ENCODE measurements at places on chromosomes 7 and 10. TPM values are rescaled to one million over a fixed set of nuclear protein-coding genes. Genes with fewer than 3 reads are reported as not detected.

The KLLN gene
- 0.14 TPM for polyA plus RNA-seq

The NUB1 gene
- polyA plus RNA-seq, result 46.6 TPM

The TRAPPC14 gene
- polyA plus RNA-seq, result 13.1 TPM

The TMEM196 gene
- polyA plus RNA-seq, result not detected

The LBX1 gene
- 7.9 TPM for polyA plus RNA-seq

The ATRNL1 gene
- 1.4 TPM for polyA plus RNA-seq

The SPDYE6 gene
- polyA plus RNA-seq, result 0.08 TPM

The OR6V1 gene
- polyA plus RNA-seq, result not detected

The VPS37D gene
- 0.72 TPM for polyA plus RNA-seq

Data from psoas muscle (tissue), 8 donors.